ENCODE measurements at places on chromosomes 4 and X. TPM values are rescaled to one million over a fixed set of nuclear protein-coding genes. Genes with fewer than 3 reads are reported as not detected.

Gene LPAR4
- not detected for total RNA-seq

DNA sequence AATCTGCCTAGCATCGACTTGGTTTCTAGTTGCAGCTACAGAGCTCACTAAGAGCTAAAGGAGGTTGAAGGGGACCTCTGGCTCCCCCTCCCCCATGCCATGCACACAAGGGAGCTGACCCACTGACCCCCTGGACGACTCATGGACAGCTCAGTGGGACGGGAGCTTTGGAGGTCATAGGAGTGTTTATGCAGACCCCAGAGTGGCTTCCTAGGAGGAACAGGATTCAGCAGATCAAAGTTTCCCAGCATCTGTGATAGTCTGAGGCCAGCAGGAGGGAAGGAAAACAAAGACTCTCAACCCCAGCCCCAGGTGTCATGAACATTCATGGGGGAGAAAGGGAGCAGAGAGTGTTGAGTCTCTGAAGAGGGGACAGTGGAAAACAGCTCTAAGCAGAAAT, 104.4 kb downstream of the ARSF start:
- no peak overlapping the region for H3K27ac ChIP-seq
- H3K4me1 ChIP-seq = peaks cover 12% of the 10 kb centered on the region
- no peaks in the 10 kb centered on the region for H3K27me3 ChIP-seq
- H3K4me3 ChIP-seq = no peak overlapping the region

Gene DCAF8L1
- total RNA-seq = not detected

DNA sequence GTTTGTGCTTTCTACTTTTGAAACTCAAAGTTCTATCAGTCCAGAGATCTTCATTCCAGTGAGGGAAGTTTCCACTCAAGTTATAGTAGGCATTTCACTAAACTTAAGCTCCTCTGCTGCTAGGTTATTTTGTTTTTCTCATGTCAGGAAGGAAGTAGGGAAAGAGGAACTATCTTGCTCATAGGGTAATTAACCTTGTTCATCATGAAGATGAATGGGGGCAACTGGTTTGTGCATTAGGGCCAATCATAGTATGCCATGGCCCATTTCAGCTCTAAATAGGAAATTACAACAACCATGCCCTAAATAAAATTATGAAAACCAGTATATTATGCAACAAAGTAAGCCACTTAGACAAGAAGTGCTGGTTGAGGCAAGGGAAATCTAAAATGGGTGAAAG, 804.7 kb upstream of the NDST4 start:
- H3K27me3 ChIP-seq = no peaks in the 10 kb centered on the region
- no peak for DNase-seq
- H3K4me3 ChIP-seq = no peak overlapping the region
- no peak overlapping the region for H3K27ac ChIP-seq
- no peaks in the 10 kb centered on the region for H3K36me3 ChIP-seq
- no peaks in the 10 kb centered on the region for H3K4me1 ChIP-seq
